ENCODE measurements at places on chromosomes 3 and 15. TPM values are rescaled to one million over a fixed set of nuclear protein-coding genes. Genes with fewer than 3 reads are reported as not detected.

DNA sequence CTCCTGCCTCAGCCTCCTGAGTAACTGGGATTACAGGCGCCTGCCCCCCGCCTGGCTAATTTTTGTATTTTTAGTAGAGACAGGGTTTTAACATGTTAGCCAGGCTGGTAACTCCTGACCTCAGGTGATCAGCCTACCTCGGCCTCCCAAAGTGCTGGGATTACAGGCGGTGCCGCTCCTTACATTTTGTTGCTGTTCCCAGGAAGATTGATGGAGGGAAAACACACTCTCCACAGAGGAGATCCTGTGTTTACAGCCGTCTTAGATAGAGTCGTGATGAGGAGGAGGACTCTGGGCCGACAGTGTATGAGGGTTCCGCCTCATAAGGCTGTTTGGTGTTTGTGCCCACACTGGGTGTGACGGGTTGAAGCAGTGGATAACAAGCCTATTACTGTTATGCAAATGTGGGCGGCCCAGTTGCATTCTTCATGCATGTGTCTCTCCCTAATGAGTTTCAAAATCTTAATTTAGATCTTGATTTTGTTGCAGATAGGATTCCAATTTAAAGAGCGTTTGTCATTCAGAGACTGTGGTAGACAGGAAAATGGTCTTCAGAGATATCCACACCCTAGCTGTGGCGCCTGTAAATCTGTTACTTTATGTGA, 60.0 kb downstream of the APBA2 start:
- no peak for DNase-seq

DNA sequence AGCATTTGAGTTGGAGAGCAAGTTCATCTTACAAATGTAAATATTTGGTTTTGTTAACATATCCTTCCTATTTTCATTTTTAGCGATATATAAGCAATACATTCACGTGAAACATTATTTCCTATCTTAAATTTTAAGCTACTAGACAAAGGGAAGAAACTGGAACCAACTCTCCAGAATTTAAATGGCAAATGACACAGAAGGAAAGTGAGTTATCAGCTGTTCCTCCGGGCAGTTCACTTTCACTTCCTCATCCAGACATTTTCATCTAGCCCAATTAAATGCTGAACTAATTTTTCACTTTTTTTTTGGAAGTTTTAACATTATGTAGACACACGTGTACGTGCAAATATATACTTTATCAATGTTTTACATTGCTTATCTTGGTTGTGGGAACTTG, 58.7 kb downstream of the MORC1 start:
- no peak for DNase-seq

GRCh38 chr3:100873611-100874010, 119.6 kb downstream of the ABI3BP start:
- no peak for DNase-seq

- DNase-seq = no peak
Measured at GRCh38 chr3:167148136-167148535, 232.0 kb downstream of the ZBBX start.

- no peak for DNase-seq
Measured at GRCh38 chr3:44021651-44022594, 219.8 kb upstream of the TOPAZ1 start.

DNA sequence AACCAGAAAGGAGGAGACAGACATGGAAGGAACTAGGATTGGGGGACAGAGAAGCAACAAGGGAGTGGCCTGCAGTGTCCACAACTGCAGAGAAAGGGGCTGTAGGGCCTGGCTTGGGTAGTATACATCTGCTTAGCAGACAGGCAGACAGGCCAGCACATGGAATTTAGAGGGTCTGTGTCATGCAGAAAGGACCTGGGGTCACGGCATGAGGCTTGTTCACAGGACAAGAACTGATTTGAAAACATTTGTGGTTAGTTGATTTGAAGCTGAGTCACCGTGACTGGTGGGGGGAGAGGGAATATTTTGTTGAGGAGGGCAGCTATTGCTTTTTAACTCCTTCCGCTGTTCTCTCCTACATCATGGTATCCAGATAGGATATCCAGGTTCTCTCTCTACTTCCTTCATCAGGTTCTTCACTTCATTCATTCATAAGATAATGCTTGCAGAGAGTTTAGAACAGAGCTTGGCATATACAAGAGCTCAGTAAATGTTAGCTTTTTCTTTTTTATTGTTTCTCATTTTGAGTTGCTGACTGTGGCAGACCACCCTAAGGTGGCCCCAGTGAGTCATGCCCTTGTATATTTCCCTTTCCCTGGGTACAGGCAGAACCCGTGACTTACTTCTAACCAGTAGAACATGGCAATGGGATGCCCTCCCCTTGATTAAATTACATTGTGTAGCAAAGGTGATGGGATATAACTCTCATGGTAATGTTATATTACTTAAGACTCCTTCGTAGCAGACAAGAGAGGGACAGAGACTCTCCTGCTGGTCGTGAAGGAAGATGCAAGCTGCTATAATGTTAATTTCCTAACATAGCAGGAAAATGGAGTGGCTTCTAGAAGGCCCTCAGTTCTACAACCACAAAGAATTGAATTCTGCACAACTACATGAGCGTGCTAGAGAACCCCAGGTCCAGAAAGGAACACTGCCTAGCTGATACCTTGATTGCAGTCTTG, 95.0 kb upstream of the NMNAT3 start:
- no peak for DNase-seq

The BRPF1 gene
- 20.4 TPM for polyA plus RNA-seq

GRCh38 chr3:127193775-127194174, 844 bp downstream of the PRR23E start:
- no peak for DNase-seq

The GOLGA8B gene
- polyA plus RNA-seq = 61.8 TPM

- no peak for DNase-seq
Measured at GRCh38 chr15:79659691-79660090, 227.6 kb downstream of the MINAR1 start.

GRCh38 chr3:62416144-62416543, 42.8 kb upstream of the FEZF2 start:
- DNase-seq = no peak

DNA sequence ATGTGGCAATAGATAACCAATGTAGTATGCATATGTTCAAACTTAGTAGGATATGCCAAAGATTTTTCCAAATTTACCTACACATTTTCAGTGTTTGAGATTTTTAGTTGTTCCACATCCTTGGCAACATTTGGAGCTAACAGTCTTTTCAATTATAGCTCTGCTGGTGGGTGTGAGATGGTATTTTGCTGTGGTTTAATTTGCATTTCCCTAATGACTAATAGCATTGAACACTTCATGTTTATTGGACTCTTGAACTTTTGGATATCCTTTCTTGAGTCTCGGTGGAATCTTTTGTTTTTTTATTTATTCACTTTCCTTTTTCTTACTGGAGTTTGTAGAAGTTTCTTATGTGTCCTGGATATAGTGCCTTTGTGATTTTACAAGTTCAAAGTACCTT, 11.0 kb upstream of the ILDR1 start:
- DNase-seq = no peak

- DNase-seq = no peak
Measured at GRCh38 chr15:60605879-60606307, 127.0 kb upstream of the ICE2 start.

GRCh38 chr15:98592136-98592535, 56.2 kb upstream of the IGF1R start:
- no peak for DNase-seq

The DNAH12 gene
- 1.1 TPM for polyA plus RNA-seq

DNA sequence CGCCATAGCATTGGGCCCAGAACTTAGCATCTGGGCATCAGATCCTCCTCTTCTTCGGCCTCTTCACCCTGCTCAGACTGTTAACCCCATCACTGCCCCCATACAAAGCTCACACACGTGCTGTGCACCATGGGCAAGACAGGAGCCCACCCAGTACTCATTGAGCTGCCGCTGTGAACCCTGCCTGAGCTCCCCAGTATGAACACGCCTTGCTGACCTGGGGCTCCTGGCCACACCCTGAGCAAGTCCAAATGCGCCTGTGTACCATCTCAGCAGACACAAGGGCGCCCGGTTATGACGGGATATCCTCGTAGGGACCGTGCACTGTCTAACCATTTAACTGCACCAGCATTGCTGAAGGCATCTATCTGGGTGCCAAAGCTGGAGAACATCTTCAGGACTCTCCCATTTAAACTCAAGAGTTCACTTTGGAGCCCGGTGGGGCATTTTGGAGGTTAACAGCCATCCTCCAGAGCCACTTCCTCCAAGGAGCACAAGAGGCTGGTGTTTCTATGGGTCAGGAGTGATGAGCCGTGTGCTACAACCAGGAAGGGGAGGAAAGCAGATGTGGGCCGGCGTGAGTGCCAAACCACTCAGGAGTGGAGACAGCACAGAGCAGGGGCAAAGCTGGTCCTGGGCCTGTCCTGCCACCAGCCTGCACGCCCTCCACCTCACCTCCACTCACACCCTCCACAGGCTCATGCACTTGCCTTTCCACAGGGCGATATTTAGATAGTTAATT, 12.1 kb downstream of the PRR23E start:
- DNase-seq = no peak

DNA sequence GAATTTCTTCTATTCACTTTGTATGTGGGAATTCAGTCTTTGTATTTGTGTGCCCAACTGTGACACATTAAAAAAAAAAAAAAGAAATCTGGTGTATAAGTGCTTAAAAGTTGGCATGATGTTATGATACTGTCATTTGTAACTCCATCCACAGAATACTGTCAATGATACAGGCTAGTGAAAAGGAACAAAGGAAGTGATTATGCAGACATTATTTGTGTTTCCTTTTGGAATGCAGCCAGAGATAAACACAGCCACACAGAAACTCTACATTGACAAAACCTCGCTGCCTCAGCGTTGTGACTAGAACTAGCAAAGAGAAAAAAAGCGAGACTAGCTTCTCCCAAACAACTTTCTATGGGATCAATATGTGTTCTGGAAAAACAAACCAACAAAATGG, 519.2 kb upstream of the AGTR1 start:
- no peak for DNase-seq

The SEMA3G gene
- 32.2 TPM for polyA plus RNA-seq

DNA sequence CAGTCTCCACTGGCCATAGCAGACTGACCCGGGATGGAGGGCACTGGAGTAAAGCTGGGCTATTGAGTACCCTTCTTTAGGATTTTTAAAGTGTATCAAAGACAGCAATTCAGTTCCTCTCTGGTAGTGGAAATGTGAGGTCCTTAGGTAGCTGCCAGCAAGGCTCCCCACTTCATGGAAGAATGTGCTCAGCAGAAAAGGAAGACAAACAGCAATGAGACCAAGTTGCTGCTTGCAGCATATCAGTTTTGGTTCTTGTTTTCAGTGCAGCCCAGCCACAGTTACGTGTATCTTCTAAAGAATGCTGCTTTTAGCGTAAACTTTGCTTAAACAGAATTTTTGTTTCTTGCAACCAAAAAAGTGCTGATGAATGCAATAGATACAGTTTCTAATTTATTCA, 374.0 kb upstream of the CBLB start:
- DNase-seq = no peak

DNA sequence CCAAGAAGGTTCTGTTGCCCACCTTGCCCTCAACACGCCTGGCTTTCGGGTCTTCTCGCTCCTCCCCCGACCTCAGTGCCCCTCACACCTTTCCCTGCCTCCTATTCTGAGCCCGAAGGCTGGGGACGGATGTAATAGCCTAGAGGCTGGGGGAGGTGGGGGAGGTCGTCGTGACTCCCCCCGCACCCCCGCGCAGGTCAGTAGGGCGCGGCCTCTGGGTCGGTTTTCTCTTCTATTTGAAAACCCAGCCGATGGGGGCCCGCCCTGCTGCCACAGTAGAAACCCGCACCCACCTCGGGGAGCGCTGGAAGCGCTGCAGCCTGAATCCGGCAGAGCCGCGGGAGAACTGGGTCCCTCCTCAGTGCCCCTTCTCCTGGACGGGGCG, 1.0 kb upstream of the RBPMS2 start:
- DNase-seq = no peak

DNA sequence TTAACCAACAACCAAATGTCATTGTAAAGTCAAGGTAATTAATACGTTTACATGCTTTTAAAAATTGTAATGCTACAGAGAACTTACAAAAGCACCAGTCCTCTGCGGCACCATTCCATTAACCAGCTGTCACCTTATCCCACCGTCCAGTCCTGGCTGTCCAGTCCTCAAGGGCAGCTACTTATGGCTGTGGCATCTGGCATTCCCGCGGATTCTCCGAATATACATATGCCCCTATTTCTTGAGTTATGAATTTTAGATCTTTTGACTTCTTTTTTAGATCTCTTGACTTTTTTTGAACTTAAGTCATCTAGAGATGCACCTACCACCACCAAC, 382 bp upstream of the POMGNT2 start:
- DNase-seq = no peak

GRCh38 chr3:111733154-111733553, 125.9 kb upstream of the PHLDB2 start:
- DNase-seq = peak; percentile 70

- DNase-seq = no peak
Measured at GRCh38 chr3:162366166-162366766, 869.7 kb downstream of the OTOL1 start.

DNA sequence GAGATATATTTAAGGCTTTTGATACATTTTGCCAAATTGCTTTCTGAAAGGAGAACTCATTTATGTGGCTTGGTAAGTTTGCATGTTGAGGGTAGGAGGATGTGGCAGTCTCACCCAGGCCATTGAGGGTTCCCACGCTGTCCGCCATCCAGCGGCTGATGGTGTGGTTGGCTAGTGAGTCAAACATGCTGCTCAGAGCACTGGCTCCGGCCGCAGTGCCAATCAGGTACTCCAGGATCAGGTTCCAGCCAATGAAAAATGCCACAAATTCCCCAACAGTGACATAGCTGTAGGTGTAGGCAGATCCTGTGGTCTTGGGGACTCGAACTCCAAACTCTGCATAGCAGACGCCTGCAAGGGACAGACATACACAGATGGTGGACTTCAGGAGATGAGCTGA, 82.3 kb downstream of the CLDN11 start:
- no peak for DNase-seq

DNA sequence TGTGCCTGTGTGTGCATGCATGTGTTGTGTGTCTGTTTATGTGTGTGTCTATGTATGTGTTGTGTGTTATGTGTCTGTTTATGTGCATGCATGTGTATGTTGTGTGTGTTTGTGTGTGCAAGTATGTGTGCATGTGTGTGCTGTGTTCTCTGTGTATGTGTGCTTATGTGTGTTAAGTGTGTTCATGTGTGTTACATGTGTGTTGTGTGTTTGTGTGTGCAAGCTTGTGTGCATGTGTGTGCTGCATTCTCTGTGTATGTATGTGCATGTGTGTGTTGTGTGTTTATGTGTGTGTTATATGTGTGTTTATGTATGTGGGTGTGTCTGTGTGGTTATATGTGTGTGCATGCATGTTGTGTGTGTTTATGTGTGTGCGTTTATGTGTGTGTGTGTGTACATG, 14.9 kb downstream of the UROC1 start:
- DNase-seq = no peak

- no peak for DNase-seq
Measured at GRCh38 chr15:100663086-100663914, 60.9 kb downstream of the ASB7 start.

The PAK6 gene
- 6.3 TPM for polyA plus RNA-seq

DNA sequence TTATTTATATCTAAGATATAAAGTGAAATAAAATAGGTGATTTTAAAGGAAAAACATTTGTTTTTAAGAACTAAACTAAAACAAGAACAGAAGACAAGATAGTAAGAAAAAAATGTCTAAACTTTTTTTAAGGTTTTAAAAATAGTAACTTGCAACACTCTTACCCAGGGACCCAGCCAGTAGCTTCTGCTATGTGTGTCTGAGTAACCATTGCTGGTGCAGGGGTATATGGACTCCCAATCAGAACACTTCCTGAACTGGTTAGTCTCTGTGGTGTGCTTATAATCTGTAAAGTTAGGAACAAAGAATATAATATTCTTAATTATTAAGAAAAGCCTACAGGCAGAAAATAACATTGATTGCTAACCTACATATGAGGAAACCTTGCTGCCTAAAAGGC, 118.4 kb downstream of the ATP1B3 start:
- no peak for DNase-seq

The TM4SF18 gene
- 32.7 TPM for polyA plus RNA-seq

- DNase-seq = no peak
Measured at GRCh38 chr3:31962801-31963205, 18.3 kb downstream of the OSBPL10 start.

Measured in right renal pelvis (tissue), 4 donors.